ENCODE measurements at places on chromosomes 7 and 10.
A peak's percentile ranks its signal among the peaks of the same experiment; 100 is the strongest.

- no peak for DNase-seq
Observed at GRCh38 chr7:68279827-68280400, 1283.3 kb downstream of the TYW1 start.

DNA sequence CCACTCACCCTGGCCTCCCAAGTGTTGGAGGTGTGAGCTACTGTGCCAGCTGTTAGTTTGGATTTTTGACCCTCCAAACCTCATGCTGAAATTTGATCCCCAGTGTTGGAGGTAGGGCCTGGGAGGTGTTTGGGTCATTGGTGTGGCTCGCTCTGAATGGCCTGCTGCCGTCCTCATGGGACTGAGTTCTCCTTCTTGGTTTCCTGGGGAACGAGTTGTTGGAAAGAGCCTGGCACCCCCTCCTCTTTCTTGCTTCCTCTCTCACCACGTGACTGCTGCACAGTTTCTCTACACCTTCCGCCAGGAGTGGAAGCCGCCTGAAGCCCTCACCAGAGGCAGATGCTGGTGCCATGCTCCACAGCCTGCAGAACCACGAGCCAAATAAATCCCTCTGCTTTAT lies 253.5 kb downstream of the PHTF2 start:
- no peak for DNase-seq

DNA sequence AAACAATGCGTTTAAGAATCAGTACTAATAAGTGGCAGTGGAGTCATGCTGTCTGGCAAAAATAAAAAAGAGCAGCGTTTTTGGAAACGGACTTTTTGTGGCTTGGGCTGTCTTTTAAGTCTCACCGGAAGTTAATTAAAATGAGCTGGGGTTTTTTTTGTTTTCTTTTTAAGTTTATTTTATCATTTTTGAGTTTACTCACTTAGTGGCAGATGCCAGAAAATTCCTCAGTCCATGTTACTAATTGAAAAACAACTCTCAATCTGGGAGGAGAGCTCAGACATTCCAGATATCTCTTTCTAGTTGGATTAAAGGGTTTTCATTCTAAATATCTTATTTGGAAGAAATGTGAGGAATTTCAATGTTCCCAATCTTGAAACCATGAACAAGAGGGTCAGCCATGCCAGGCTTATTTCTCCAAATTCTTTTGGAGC lies 133.8 kb upstream of the AGR3 start:
- no peak for DNase-seq

- DNase-seq: no peak
Observed at GRCh38 chr10:48383393-48383792, 76.9 kb downstream of the MAPK8 start.

DNA sequence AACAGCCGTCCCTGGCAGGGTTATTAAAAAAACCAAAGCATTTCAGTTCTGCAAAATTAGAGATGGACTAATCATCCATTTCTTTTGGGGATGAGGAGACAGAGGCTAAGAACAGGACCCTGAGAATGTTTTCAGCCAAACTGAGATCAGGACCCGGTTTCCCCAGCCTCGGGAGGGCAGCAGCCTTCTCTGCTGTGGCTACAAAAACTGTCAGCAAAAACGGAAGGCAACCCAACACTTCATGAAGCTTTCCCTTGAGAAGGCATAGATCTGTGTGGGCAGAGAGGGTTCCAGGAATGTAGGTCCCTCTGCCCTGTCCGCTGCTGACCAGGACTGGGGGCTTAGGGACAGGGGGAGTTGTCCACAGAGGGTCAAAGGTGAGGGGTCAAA lies 313.5 kb downstream of the TCERG1L start:
- no peak for DNase-seq

DNA sequence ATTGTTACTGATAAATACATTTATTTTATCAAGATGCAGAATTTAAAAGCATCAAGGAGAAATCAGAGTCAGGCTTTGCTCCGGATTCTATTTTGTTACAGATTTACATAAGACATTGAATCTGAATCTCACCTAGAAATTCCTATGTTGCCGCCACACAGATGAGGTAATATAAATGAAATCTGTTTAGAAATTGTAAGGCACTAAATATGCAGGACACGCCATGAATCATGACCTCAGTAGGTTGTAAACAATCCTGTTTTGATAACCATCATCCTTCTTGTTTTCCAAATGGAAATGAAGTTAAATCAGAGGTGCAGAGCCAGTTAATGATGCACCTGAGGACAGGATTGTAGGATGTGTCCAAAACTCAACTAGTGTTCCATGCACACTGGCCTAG lies 778.0 kb downstream of the MAGI2 start:
- no peak for DNase-seq

GRCh38 chr7:7315851-7316250 lies 133.5 kb downstream of the C1GALT1 start:
- no peak for DNase-seq

GRCh38 chr7:19999681-20000080 lies 217.5 kb downstream of the MACC1 start:
- DNase-seq: no peak

DNA sequence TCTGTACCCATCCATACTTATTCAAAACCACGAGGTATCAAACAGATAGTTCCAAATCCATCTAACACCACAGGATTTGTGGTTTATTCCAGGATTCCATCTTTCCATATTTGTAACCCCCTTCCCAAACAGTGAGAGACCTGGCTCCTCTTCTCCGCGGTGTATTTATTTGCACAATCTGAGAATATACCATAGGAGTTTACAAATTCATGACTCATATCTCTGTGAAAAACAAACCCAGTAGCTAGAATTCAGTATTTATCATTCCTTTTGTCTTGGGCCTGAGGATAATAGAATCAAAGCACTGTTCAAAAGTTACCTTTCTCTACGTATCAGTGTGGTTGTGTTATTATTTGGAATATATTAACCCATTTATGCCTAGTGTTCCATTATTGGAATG lies 31.9 kb downstream of the PDSS1 start:
- no peak for DNase-seq

DNA sequence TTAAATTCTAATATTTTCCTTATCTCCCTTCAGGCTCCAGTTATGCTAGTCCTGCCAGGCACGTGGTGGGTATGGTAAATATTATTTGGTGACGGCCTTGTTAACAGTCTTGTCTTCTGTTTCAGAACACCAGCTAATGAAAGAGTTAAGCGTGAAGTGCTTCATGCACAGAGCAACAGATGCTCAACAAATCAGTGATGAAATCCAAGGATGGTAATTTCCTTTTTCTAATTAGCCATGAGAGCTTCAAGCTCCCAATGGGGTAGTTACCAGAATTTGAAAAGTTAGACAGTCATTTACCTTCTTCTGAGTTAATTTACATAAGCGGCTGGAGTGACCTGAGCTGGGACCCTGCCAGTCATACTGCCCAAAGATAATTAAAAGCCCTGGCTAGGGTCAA lies 1.9 kb upstream of the OTUD1 start:
- no peak for DNase-seq

GRCh38 chr10:113180401-113181154 lies 230.5 kb downstream of the TCF7L2 start:
- no peak for DNase-seq

- no peak for DNase-seq
Observed at GRCh38 chr10:52283174-52283573, 30.9 kb upstream of the DKK1 start.

DNA sequence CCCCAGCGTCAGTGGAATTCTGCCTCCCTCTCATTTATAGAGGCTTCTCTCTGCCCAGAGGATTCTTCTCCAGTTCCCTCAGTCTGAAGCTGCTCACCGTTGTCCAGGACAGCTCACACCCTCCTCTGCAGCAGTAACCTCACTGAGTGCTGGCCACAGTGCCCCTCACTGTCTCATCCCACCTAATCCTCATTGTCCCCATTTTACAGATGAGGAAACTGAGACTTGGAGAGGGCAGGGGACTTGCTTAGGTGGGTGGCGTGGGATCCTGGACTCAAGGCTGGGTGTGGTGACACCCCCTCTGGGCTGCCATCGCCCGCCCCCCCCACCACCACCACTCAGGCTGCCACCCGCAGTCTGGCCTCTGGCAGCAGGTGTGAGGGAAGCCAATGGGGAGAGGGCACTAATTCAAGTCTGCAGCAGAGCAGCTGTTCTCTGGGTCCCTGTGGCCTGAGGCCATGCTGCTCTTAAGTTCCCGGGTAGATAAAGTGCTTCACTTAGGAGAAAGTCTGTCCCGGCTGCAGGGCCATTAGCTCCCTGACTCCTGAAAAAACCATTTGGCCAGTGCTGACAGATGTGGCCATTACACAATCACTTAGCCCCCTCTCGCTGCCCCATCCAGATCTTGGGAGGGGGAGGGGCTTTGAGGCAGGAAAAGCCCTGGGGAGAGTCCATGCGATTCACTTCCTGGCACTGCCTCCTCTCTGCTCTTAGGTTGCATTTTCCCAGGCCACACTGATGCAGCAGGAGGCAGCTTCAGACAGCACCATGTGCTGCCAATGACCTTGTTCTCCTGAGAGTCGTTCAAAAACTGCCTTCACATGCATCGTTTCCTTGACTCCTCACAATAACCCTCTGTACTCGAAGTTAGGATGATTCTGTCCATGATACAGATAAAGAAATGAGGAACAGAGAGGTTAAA lies 36.3 kb downstream of the DRGX start:
- no peak for DNase-seq

GRCh38 chr7:150553163-150553562 lies 14.0 kb upstream of the GIMAP4 start:
- no peak for DNase-seq

DNA sequence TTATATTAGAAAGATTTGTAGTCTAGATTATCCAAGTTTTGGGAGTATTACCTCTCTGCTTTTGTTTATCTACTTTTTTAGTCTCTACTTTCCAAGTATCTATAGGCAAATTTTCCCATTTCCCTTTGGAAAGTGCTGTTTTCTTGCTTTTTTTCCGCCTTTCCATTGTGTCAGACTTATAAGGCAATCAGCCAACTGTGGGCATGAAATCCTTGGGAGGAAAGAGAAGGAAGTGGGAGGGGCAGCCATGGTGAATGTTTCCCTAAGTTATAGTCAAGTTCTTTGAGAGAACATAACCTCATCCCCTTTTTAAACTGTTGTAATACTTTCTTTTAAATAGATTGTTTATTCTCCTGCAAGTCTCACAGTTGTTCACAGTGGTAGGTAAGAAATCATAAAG lies 52.6 kb downstream of the PTEN start:
- DNase-seq: no peak

DNA sequence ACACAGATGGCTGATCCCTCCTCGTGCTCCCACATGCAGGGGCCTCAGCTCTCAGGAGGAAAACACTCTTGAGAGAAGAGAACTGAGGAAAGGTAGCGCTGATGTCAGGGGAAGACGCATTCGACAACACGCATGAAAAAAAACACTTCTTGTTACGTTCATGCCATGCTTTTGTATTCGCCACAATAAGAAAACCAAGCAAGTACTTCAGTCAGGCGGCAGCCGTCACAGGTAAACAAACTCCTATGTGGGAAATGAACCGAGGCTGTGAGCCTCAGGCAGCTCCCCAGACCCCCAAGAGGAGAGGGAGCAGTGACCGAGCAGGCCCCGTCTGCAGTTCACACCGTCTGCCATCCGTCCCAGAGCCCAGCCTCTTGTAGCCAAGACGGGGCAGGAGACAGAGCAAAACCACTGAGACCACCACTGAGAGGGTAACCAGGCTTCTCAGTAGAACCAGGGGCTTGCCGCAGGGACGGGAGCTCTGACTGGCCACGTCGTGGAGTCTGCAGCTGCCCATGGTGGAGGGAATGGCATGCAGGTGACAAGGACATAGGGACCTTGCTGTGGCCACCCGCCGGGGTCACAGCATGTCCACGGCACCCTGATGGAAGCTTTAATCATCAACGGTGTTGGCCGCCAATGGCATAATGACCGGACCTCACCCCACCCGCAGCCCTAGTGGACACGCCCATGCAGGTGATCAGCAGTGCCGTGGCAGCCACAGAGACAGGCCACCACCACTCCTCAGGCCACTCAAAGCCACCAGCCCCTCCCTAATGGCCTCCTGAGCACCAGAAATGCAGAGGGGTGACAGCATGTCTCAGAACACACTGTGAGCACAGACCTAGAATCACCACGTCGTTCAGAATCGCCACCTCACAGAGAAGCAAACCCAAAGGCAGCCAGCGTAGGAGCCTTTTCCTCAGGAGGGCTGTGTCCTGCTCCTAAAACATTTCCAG lies 304.3 kb downstream of the PTPRN2 start:
- no peak for DNase-seq

- DNase-seq: no peak
Observed at GRCh38 chr10:18378766-18379165, 238.5 kb downstream of the CACNB2 start.

DNA sequence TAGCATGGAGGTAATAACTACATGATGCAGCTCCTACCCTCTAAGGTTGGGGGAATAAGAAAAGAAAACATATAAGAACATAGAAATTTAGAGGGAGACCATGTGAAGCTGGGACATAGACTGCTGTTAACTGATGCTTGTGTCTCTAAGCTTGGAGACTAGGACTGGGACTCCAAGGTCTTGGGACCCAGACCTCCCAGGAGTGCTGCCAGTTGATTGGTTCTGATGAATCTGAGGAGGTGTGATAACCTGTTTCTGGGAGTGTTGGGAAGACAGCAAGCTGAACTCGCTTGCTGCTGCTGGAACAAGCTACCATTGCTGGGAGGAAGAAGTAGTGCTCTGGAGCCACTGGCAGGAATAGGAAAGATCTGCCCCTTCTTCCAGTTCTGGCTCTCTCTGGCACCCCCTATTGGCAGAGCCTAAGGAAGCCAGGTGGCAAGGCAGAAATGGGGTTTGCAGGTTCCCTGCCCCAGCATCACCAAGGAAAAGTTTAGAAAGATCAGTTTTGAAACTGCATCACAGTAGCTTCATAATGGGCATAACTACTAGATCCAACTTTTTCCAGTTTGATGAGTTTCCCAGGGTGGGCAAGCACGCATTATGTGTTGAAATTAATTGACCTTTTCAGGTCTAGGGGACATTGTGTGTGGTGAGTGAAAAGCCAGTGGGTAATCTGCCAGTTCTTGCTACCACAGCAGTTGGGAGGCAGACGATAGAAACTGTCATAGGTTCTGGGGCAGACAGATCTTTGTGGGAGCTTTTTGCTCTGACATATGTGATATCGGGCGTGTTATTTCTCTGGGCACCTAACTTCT lies 140.7 kb downstream of the SND1 start:
- DNase-seq: peak; percentile 40

- no peak for DNase-seq
Observed at GRCh38 chr10:72665925-72666324, 26.0 kb upstream of the MCU start.

- no peak for DNase-seq
Observed at GRCh38 chr10:52706332-52707070, 66.1 kb downstream of the MBL2 start.

- no peak for DNase-seq
Observed at GRCh38 chr7:15891151-15891881, 204.8 kb upstream of the MEOX2 start.

GRCh38 chr10:84176351-84176750 lies 2.8 kb downstream of the GPR15LG start:
- DNase-seq: no peak

Data from NCI-H1694 (cell line).